ENCODE measurements at places on chromosomes 11 and 22. TPM values are rescaled to one million over a fixed set of nuclear protein-coding genes. Genes with fewer than 3 reads are reported as not detected.

QSER1 gene
- total RNA-seq: 23.7 TPM

APOA4 gene
- total RNA-seq: not detected

CHRM1 gene
- not detected for total RNA-seq

RIMBP3B gene
- total RNA-seq: 0.24 TPM

BLID gene
- not detected for total RNA-seq

FBLN1 gene
- 132 TPM for total RNA-seq

BANF1 gene
- total RNA-seq: 57.4 TPM

All from H7 (cell line).